Activated CD8-positive, alpha-beta memory T cell treated with anti-CD3 and anti-CD28 coated beads for 1 hour (primary cell): ENCODE measurements at places on chromosomes 6 and 20.

DNA sequence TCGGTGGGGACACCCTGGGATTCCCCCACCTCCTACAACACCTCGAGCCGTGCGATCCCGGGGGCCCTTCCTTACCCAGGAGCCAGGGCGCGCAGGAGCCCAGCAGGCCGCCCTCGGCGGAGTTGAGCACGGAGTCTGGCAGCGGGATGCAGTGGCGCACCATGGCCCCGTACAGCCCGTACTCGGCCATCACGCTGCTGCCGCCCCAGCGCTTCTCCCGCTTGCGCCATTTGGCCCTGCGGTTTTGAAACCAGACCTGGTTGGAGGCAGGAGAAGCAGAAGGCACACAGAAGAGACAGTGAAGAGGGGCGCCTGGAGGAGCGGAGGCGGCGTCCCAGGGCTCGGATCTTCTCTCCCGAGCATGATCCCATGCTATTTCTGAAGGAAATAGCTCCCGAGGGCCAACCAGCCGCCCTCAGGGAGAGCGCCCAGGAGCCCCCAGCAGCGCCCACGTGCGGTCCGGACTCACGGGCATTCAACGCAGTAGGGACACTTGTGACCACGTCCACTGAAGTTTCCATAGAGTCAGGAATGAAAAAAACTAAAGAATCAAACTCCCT lies 4.3 kb downstream of the VSX1 start:
- no peak for DNase-seq

DNA sequence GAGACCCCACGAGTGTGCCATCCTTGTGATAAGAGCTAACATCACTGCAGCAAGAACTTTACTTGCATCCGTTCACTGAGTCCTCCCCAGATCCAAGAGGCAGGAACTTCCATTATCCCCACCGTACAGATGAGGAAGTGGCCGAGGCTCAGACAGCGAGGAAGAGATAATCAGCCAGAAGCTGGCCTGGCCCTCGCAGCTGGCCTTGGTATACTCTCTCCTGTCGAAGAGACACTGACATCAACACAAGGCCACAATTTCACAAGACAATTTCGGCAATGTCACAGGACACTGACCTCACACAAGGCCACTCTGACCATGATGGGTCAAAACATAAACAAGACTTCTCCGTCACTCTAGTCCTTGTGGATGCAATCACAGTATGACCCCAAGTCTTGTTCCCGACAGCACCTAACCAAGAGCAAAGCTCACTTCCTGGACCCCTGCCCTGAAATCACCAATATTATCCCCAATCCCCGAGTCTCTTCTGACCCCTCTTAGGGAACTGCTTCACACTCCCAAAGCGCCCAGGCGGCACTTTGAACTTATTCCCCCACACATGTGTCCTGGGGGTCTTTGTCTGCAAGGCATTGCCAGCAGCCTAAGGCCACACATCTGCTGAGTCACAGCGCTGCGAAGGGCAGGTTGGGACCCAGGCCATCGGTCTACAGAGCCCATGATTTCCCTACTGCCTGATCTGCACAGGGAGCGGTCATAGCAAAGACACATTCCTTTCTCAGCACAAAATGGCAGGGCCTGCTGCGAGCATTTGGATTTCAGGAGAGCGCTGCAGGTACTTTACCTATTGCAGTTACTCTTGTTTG lies 14.8 kb upstream of the VAPB start:
- DNase-seq, result no peak

- no peak for DNase-seq
Measured at GRCh38 chr6:158416883-158417759, 104.9 kb downstream of the TULP4 start.

- DNase-seq, result no peak
Measured at GRCh38 chr6:75449630-75450206, 43.9 kb downstream of the FILIP1 start.

DNA sequence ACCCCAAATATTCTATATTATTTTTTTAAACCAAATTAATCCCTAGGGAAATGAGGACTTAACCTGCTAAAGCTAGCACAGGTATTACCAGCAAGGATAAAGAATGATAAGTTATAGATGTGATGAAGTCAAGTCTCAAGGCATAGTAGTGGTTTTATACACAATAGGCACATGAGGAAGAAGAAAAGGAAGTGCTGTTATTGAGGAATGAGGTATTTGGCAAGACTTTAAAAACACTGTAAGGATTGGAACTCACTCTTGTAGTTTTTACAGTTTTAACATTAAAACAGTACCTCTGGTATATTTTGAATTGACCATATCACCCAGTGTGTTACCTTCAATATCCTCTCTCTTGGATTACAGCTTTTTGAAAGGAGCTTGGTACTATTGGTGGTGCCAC lies 54.6 kb downstream of the PHF3 start:
- no peak for DNase-seq

- no peak for DNase-seq
Measured at GRCh38 chr6:125947615-125948014, 9.0 kb upstream of the HINT3 start.

DNA sequence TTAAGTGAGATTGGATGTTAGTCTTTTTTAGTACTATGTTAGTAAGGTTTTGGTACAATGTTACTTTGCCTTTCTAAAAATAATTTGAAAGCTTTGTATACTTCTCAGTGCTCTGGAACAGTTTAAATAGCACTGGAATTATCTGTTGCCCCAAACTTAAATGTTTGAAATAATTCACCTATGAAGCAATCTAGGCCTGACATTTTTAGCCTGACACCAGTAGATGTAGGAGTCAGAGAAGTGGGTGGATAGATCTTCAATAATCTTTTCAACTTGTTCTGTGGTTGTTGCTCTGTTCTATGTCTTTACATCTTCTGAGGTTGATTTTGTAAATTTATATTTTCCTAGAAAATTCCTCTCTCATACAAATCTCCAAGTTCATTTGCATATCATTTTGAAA lies 103.1 kb upstream of the ADGRF1 start:
- DNase-seq, result no peak

DNA sequence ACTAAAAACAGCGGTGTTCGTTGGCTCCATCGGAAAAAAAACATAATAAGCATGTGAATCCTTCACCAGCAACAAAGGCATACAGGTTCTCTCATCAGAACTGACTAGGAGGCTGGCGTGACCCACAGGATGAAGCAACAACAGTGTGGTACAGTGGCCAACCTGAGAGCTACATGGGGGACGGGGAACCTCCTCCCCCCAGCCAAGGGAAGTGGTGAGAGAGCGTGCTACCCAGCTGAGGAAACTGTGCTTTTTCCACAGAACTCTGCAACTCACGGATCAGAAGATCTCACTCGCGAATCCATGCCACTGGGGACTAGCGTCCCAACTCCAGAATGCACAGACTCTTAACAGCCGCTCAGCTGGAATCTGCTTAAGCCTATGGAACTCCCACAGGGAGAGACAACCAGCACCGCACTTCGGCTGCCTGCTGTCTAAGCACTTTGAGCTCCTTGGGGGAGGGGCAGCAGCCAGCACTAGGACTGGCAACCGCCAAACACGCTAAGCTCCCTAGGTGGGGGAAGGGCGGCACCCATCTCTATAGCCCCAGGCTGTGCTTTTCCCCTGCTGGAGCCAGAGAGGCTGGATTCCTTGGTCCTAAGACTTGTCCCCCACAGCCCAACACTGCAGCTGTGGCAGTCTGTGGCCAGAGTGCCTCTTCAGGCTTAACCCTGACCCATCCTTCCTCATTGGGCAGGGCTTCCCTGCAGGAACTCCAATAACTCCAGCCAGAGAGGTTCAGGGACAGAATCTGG lies 538.3 kb upstream of the BTBD3 start:
- no peak for DNase-seq

- no peak for DNase-seq
Measured at GRCh38 chr6:108676555-108676954, 115.8 kb downstream of the FOXO3 start.

GRCh38 chr6:150987371-150987828 lies 121.9 kb downstream of the MTHFD1L start:
- no peak for DNase-seq

- DNase-seq, result no peak
Measured at GRCh38 chr20:62557462-62557861, 81.7 kb upstream of the GATA5 start.

GRCh38 chr6:111727802-111728201 lies 122.1 kb upstream of the TRAF3IP2 start:
- no peak for DNase-seq

DNA sequence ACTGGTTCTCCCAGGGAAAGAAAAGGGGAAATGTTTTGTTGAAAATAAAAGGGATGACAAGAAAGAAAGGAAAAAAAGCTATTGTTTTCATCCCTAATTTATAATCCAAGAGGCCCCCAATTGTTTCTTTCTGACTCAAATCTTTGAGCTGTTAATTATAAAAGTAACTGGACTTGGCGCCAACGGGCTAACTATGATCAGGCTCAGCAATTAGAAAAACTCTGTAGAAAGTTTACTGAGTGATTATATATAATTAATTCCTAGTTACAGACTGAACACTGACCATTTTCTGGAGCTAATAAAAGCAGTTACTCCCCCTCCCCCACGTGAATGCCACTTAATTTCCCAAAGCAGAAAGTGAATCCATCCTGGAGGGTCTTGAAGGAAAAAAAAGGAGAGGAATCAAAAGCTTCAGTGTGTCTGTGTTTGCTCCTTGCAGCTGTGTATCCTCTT lies 3.2 kb downstream of the ZMYND8 start:
- DNase-seq, result no peak

DNA sequence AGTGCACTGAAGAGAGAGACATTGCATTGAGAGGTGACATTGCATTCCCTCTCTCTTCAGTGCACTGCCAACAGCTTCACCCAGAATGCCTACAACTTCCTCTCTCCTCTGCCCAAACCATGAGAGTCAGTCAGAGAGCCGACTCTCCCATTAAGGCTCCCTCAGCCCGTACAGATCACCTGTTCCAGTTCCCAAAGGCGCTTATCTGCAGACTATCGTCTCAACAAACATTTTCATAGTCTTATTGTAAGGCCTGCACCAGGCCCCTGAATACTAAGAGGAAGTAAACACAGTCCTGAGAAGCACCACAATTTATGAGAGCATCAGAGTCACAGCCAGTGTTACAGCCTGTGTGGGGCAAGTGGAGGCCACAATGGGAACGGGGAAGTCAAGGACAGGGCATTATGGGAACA lies 53.7 kb downstream of the GFOD1 start:
- DNase-seq, result no peak

DNA sequence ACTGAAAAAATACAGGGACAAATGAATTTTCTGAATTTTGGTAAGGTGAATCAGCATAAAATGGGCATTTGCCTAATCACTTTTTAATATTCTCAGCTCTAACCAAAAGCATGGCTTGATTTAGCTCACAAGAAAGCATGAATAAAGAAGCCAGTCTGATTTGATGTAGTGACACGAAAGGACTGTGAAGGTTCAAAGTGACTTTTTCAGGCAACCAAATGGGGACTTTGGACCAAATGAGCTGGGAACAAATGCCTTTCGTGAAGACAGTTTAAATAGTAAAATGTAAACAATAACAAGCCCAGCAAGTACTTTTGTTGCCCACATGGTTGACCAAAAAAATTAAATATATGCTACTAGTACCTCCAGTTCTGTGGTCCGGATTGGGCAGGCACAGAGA lies 12.9 kb upstream of the CBLN4 start:
- DNase-seq, result no peak

DNA sequence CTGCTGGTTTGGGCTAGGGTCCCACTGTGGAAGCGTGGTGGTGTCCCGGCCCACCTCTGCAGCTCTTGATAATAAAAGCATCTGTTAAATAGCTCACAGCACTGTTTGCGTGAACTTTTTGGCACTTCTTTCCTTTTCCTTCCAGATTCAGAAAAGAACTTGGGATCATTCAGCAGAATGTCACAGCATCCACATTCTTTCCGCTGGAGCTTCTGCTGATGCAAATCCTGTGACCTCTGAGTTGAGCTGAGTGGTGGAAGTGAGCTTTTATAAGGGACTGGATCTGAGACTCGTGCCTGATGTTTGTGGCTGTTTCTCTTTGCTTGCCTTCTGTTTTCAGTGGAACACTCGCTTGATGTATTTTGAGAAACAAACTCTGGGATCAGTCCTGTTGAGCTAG lies 3.9 kb downstream of the OSBPL2 start:
- no peak for DNase-seq

- DNase-seq, result no peak
Measured at GRCh38 chr6:120077489-120077888, 727.9 kb upstream of the MAN1A1 start.

DNA sequence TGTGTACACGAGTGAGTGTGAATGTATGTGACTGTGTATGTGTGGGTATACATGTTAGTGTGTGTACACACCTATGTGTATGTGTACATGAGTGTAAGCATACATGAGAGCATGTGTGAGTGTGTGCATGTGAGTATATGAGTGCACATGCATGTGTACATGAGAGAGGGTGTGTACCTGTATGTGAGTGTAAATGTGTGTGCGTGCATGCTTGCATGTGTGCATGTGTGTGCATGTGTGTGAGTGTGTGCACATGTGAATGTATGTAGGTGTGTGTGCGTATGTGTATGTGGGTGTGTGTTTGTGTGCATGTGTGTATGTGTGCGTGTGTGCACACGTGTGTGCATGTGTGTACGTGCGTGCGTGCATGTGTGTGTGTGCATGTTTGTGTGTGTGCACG lies 183.4 kb downstream of the BMP7 start:
- no peak for DNase-seq

DNA sequence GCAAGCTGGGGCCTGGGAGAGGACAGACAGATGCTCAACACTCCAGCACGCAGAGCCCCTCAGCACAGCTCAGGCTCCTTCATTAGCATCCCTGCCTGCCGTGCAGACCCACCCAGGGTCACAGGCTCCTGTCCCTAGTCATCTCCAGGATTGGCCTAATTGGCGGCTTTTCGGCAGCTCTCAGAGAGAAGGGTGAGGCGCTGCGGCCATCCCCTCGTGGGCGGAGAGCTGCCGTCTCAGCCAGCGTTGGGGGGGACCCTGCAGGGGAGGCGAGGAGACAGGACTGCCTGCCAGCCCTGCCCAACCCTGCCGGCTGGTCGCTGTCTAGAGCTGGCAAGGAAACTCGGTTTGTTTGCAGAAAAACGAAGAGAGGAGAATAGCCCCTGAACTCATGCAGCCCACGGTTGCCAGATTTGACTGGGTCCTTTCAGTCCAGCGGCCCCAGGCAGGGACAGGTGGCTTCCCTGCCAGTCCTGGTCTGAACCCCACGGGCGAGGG lies 26.8 kb downstream of the BHLHE23 start:
- DNase-seq, result no peak

GRCh38 chr20:35947489-35947888 lies 6.8 kb downstream of the SCAND1 start:
- no peak for DNase-seq

- DNase-seq, result no peak
Measured at GRCh38 chr6:153160221-153160620, 29.1 kb upstream of the RGS17 start.

DNA sequence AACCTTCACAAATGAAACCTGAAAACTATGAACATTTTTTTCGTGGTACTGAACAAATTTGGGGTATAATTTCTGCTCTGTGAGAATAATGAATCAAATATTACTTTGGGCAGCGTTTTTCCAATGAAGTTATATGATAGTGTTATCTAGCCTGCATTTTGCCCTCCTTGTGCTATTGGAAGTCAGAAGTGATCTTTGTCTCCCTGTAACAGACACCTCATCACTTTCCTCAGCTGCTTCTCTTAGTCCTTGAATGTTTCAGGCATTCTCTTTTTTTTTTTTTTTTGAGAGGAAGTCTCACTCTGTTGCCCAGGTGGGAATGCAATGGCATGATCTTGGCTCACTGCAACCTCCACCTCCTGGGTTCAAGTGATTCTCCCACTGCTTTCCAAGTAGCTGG lies 10.2 kb downstream of the DDX27 start:
- DNase-seq, result no peak
